Cortex of kidney (tissue), 1 donor: ENCODE measurements at places on chromosomes 1 and 21.

GRCh38 chr1:70410604-70411359 lies at the start of gene CTH:
Gene CTH, plus strand, starts transcription at chr1:70411268. Its CDS starts 148 bp downstream, at chr1:70411416.
- DNase-seq: peak; percentile 48

GRCh38 chr21:44867999-44868700 lies 5.3 kb downstream of the PTTG1IP start:
- DNase-seq: no peak

DNA sequence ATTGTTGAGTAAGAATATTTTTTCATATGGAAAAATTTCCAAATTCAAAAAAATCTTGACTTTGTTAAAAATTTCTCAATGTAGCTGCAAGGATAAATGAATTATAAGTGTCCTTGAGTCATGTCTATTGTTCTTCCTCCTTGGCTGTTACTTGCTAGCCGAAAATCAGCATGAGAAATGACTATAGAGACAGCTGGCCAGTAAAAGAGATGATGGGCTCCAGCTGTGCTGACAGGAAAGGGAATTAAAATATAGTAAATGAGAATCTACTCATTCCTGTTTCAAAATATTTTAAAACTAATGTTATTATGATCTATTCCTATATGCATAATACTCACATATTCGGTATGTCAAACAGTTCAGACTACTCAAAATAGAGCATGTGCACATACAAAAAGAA lies 1292.6 kb downstream of the BRINP3 start:
- no peak for DNase-seq

GRCh38 chr1:2242814-2243725 lies 15.0 kb downstream of the SKI start:
- no peak for DNase-seq

DNA sequence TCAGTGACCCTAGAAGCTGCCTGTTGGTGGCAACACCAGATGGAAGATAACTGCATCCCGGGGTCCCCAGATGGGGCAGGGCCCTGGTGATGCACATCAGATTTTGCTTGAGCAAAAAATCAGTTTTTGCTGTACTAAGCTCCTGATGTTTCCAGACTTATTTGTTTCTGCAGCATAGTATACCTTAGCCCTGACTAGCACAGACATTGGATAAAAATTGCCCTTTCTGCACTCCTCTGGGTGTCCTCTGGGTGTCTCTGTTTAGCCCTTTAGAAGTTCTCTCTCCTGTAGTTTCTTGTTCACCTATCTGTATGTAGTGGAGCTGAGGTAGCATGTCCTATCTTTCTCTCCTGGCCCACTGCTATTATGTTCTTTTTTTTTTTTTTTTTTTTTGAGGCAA lies 30.3 kb upstream of the PLA2G2C start:
- no peak for DNase-seq

DNA sequence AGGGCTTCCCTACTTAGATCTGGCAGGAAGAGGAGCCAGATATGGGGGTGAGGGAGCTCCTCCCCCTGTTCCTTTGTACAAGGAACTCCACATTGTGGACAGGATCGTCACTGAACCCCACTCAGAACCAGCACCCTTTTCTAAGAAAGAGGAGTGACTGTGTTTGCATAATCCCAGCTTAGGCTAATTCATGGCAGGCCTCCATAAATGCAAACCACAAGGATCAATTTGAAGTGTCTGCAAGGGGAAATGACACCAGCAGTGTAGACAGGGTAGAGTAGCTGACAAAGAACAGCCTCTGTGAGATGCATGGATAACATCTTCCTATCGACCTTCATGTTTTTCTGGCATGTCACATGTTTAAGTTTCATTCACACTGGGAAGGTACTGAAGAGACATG lies 11.7 kb downstream of the MX1 start:
- no peak for DNase-seq

DNA sequence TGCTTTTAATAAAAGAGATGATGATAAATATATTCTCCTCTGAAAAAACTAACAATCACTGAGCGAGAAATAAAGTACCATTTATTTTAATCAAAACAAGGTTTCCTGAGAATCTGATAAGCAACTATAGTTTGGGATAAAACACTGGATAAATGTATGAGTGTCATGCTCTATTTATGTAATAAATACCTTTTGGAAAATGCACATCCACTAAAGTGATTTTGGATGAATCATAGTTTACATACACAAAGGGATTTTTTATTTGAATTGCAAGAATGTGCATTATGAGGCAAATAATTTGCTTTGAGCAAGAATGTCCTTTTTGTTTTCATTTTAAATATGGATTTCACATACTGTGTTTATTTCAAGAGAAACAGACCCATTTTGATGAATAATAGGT lies 1483.5 kb downstream of the MRPL39 start:
- no peak for DNase-seq
